ENCODE measurements at places on chromosomes 3 and 15.

DNA sequence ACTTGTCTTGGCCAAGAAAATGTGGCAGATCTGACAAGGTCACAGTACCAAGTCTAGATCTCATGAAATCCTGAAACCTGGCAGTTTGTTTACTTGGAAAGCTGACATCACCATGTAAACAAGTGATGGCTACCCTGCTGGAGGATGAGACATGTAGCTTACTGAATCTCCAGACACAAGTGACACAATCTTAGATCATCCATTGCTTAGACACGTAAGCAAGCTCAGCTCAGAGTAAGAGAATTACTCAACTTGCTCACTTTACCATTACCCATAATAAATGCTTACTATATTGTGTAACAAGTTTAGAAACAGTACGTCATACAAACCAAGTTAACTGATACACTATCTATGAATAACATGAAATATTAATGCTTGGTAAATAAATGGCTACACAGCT, 263.8 kb downstream of the TBC1D5 start:
- DNase-seq: no peak

- no peak for DNase-seq
These were observed 5.3 kb downstream of the FOXP1 start for GRCh38 chr3:71578054-71578751.

DNA sequence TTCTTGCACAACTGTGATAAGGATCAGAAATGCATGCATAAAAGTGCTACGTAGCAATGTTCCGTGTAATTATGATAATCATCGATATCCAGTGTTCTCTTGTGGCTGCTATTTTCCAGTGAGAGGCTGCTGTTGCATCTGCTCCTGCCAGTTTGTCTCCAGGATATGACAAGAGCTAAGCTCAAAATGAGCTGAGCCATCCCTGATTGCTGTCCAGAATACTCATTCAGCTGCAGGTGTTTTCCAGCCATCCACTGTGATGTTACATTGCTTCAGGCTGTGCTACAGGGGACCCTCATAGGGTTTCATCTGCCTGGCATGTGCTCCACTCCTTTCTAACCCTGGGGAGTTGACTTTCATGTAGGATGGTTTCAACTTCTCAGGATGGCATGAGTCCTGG, 976.0 kb downstream of the ROBO1 start:
- DNase-seq: no peak

- peak; percentile 51 for DNase-seq
These were observed 152.2 kb downstream of the IGSF11 start for GRCh38 chr3:118882353-118882947.

DNA sequence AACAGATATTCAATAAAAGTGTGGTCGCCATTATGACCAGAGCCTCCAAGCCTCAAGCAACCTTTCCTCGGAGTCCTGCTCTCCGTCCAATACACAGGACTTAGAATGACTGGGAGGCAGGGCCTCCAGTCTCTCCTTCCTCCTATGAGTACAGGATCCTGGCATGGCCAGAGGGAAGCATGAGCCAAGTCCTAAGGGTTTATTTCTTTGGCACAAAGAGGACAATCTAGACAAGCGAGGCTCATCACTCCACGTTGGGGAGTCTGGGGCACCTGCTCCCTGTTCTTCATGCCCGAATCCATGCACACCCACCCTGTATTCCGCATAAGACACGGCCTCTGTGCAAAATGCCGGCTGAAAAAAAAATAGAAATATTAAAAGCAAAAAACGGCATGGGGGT, 6.8 kb downstream of the PRRT3 start:
- DNase-seq: no peak

DNA sequence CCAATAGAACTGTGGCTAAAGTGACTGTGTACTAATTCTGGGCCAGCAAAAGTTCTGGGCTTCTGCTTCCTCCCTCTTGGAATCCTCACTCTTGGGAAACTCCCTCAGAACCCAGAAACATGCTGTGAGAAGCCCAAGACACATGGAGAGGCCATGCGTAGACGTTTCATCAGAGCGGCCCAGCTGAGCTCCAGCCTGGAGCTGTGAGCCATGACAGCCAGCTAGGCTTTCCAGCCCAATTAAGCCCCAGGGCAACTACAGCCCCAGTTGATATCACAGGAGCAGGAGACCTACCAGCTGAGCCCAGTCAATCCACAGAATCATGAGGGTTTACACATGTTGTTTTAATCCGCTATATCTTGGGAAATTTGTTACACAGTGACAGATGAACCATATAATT, 43.6 kb upstream of the CNOT10 start:
- no peak for DNase-seq

All from NT2/D1 (cell line).